ENCODE measurements at places on chromosomes 7 and 10. TPM values are rescaled to one million over a fixed set of nuclear protein-coding genes. Genes with fewer than 3 reads are reported as not detected.

- no peak for DNase-seq
Observed at GRCh38 chr7:122694697-122695096, 4.2 kb downstream of the RNF133 start.

DNA sequence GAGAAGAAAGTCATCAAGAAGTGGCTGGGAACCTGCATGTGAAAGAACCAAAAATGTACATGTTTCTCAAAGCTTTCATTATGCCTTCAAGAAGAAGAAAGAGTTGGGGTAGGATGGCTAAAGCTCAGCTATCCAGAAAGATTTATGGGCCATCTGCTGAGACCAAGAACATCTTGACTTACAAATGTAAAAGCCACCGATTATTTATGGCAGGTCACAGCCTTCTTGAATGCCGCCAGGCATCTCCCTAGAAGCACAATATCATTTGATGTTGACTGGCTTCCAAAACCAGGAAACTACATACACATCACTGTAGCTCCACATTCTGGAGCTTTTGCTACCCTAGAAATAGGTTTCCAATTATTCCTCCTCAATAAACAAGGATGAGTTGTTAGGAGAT is 254.2 kb upstream of the AOAH start:
- no peak for DNase-seq

GRCh38 chr10:50469288-50469687 is 154.5 kb downstream of the SGMS1 start:
- no peak for DNase-seq

DNA sequence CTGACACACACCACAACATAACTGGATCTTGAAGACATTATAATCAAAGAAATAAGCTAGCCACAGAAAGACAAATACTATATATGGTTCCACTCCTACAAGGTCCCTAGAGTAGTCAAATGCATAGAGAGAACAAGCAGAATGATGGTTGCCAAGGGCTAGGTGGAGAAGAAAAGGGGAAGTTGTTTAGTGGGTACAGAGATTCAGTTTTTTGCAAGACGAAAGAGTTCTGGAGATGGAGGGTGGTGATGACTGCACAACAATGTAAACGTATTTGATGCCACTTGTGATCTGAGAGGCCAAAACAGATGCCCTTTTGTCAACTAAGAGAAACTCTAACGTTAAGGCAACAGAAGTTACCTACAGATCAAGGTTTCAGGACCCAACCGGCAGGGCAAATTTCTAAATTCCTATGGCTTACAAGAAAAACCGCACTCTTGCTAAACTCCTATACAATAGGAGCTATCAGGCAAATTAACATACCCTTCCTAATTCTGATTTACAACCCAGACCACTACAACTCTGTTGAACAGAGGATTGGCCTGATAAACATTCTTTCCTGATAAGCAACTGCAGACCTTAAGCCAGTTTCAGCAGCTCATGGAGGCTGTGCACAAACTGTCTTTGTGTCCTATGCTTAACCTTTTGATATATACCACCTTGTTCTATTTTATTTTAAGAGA is 69.0 kb downstream of the FAM107B start:
- no peak for DNase-seq

DNA sequence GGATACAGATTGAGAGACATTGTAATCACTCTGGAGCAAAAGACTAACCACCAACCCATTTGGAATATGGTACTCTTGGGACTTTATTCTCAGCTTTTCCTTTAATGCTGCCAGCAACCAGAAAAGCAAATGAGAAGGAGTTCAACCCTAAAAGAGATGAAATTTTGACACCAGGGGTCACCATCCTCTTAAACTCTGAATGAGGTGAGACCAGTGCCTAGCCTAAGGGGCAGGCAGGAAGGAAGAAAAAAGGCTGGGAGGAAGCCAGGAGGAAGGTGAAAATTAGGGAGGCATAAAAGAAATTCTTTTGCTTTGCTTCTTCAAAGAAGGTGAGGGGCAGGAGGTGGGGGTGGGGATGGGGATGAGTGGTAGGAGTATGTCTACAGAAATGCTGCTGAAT is 135.8 kb downstream of the JAZF1 start:
- no peak for DNase-seq

NOS3 gene
- total RNA-seq: 3.5 TPM

DNA sequence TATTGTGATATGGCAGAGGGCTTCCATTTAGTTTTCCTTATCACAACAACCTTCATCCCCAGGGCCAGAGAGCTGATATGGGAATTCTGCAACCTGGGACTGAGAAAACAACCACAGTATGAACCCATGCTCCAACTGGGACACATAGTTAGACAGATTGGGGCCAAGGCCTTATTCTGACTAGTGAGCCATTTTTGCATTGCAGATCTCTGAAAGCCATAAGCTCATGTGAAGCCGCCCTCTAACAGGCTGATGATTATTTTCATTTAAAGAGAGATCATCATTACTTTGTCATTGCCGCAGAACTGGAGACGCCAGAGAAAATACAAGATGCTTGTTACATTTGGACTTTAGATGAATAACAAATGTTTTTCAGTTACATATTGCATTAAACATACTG is 791.7 kb upstream of the POM121L12 start:
- DNase-seq: no peak

CNNM2 gene
- total RNA-seq: 5.4 TPM

HABP2 gene
- total RNA-seq: not detected
